ENCODE measurements at places on chromosomes 6 and 20.

DNA sequence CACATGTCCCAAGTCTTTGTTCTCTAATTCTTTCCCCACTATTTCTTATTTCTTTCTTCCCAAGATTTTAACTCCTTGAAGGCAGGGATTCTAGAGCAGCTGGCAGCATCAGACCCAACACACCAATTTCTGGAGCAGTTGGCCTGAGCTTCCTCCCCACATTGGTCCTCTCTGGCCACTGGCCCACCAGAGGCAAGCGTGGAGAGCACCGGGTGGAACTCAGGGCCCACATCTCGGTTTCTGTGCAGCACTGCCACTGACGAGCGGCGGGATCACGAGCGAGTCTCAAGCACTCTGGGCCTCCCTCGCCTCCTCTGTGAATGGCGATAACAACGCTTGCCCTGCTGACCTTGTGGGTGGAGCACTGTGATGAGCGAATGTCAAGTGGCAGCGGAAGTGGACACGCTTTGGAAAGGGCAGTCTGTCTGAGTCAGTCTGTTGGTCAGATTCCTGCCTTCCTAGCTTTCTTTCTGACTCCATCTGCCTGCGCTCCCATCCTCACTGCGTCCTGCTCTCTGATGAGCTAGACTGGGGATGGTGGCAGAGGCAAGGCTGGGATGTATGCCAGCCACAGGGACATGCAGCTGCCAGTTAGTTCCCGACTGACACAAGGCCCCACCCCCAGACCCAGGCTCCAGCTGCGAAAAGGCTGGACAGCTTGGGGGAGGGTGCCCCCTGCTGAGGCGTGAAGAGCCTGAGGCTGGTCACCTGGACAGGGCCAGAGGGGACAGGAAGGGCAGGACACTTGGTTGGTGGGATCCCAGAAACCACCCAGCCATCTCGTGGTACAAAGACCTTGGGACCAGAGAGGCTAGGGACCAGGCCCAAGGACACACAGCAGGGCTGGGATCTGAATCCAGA, 4.5 kb upstream of the SPDEF start:
- no peak for DNase-seq

- DNase-seq = no peak
Measured at GRCh38 chr6:108748959-108749358, 99.3 kb upstream of the ARMC2 start.

- peak; percentile 83 for DNase-seq
Measured at GRCh38 chr6:112027942-112028674, 25.8 kb upstream of the CCN6 start.

GRCh38 chr6:92667843-92668242, 751.5 kb downstream of the EPHA7 start:
- DNase-seq = no peak

- no peak for DNase-seq
Measured at GRCh38 chr6:119676230-119676629, 326.7 kb upstream of the MAN1A1 start.

- DNase-seq = no peak
Measured at GRCh38 chr6:10970731-10971130, 73.4 kb downstream of the ELOVL2 start.

GRCh38 chr6:142184307-142184706, 37.2 kb downstream of the VTA1 start:
- no peak for DNase-seq

DNA sequence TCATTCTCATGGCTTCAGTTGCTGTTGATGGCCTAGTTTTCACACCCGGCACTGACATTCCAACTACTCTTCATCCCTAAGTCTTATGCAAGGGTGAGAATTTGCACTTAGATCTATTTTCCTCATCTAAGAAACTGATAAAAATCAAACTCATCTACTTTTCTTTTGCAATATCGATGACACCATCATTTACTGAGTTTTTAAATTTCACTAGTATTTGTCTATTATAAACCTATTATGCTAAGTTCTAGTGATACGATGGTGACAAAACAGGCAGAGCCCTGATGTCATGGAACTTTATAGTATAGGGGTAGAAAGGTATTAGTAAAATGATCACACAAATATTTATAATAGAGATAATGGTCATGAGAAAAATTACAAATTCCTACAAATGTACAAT, 167.9 kb upstream of the CITED2 start:
- DNase-seq = no peak

- no peak for DNase-seq
Measured at GRCh38 chr20:41170386-41171105, 33.2 kb downstream of the PLCG1 start.

DNA sequence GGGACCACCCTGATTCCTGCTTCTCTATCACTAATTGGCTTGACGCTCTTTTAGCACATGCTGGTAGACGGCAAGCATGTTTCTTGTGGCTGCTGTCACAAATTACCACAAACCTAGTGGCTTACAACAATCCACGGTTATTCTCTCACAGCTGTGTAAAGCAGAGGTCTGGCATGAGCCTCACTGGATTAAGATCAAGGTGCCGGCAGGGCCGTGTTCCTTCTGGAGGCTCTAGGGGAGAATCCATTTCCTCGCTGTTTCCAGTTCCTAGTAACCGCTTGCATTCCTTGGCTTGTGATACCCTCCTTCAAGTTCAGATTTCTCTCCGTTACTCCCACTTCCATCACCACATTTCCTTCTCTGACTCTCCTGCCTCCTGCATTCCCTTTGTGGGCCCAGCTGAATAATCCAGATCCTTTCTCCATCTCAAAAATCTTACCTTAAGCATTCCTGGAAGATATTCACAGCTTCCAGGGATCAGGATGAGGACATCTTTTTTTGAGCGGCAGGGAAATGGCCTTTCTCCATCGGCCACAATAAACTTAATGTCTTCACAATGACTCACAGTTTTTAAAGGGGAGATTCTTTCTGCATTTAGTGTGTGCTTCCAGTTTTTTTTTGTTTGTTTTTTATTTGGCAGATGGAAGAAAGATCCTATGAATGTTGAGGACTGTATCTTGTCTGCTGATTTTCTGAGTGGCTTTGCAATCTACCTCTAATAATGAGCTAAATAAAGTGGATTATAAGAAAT, 39.9 kb downstream of the BMP6 start:
- DNase-seq = no peak

GRCh38 chr20:24148372-24148771, 159.8 kb upstream of the GGTLC1 start:
- DNase-seq = peak; percentile 27

GRCh38 chr6:40456390-40457013, 130.7 kb downstream of the LRFN2 start:
- no peak for DNase-seq

- no peak for DNase-seq
Measured at GRCh38 chr6:121694389-121694788, 258.9 kb downstream of the GJA1 start.

- no peak for DNase-seq
Measured at GRCh38 chr6:150711584-150712504, 112.2 kb downstream of the PLEKHG1 start.

DNA sequence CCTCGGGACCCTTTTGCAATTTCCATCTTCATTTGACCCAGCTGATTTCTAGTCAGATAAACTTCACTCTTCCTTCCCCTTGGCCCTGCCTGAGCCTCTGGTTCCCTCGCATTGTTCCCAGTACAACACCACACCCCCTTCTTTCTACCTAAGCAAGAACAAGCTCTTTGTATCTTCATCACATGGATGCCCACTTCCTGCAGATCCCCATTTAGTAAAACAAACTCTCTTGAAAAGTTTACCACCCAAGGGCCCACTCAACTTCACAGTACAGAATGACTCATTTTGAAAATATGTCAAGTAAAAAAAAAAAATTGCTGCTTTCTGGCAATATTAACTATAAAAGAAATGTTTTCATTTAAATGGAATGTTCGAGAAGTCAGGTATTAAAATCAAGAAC, 5.2 kb downstream of the FAXC start:
- peak; percentile 47 for DNase-seq
